ENCODE measurements at places on chromosomes 13 and 19.

- no peak for DNase-seq
These were observed 44.9 kb upstream of the MEDAG start for GRCh38 chr13:30861163-30861562.

- DNase-seq = no peak
These were observed 1.1 kb downstream of the FOXO1 start for GRCh38 chr13:40665126-40666044.

GRCh38 chr19:5436106-5436947 is 18.9 kb upstream of the ZNRF4 start:
- no peak for DNase-seq

DNA sequence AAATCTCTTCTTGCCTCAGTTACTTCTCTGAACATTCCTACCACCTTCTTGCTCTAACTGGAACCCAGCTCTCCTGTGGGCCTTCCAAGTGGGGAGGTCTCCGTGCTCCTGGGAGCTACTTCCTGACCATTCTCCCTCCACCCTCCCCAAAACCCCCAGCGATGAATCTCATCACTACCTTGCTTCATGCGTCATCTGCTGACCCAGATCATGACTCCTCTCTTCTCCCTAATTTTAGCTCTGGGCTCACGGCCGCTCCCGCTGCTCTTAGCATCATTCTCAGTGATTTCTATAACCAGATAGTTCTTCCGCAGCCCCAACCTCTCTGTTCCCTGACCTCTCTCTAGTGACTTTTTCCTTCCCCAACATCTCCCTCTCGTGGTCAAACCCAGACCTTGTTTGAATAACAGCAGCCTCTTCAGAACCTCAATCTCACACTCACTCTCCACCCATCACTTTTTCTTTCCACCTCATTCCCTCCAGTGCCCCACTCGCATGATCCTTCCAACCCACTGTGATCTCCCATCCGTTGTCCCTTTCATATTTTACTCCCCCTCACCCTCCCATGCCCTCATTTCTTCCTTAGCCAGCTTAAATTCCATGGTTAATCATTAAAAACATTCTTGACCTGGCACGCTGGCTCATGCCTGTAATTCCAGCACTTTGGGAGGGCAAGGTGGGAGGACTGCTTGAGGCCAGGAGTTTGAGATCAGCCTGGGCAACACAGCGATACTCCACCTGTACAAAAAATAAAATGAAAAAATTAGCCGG is 21.8 kb downstream of the MRPS12 start:
- DNase-seq = no peak

- no peak for DNase-seq
These were observed 136.3 kb upstream of the SERP2 start for GRCh38 chr13:44237276-44237767.

DNA sequence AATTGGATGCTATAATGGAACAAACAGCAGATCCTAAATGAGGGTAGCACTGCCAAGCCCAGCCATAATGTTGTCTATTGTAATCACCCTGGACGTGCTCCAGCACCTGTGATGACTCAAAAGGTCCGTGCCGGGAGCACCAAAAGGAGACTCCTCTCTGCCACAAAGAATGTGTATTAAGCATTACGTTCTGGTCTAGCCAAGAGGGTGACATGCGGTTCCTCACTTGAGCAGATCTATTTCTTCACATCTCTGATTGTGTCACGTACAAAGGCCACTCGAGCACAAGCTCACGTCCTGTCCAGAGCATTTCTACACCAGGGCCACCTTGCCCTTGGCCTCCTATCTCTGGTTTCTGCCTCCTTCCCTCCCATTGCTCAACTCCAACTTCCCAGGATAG is 219.9 kb upstream of the IRS2 start:
- DNase-seq = no peak

- no peak for DNase-seq
These were observed 70.6 kb downstream of the FGF9 start for GRCh38 chr13:21741396-21741979.

GRCh38 chr13:99626461-99627082 is 125.3 kb downstream of the TM9SF2 start:
- DNase-seq = no peak

Data from stimulated activated CD8-positive, alpha-beta memory T cell treated with anti-CD3 and anti-CD28 coated beads, Interleukin-7, amount 100 ng/mL, for 1 hour (primary cell).